NCI-H748 treated with DMSO at 0.1 percent for 48 hours (cell line): ENCODE measurements at places on chromosomes 4 and X.

GRCh38 chrX:7083021-7083420, 64.5 kb upstream of the STS start:
- DNase-seq = no peak

DNA sequence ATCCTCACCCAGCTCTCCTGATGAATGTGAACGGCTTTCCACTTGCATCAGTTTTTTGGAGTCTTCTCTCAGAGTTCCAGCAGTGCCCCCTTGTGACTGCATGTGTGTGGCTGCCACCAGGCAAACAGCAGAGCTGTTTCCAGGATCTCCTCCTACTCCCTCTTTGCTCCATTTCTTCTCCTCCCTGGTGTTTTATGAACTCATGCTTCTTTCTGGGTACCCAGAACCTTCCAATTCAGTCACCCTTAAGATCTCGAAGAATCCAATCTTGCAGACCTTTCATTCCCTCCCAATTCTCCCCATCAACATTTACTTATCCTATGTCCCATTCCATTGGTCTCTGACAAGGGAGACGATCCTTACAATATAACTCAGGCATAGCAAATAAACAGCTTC, 6.8 kb upstream of the TCEANC start:
- DNase-seq = peak; percentile 15

DNA sequence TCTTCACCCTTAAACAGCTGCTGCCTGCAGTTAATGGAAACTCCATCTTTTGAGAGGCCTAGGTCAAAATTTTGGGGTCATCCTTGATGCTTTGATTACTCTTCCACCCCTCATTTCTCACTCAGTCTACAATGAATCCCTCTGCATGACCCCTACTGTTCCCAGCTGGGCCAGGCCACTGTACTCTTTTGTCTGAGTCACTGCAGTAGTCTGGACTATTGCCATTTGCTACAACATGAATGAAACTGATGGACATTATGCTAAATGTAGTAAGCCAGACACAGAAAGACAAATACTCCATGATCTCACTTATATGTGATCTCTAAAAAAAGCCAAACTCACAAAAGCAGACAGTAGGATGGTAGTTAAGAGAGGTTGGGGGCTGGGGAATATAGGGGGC, 28.3 kb downstream of the STK32B start:
- DNase-seq = no peak

GRCh38 chr4:74855879-74856278, 61.6 kb upstream of the BTC start:
- no peak for DNase-seq

GRCh38 chr4:3819210-3819919, 53.2 kb downstream of the ADRA2C start:
- no peak for DNase-seq

DNA sequence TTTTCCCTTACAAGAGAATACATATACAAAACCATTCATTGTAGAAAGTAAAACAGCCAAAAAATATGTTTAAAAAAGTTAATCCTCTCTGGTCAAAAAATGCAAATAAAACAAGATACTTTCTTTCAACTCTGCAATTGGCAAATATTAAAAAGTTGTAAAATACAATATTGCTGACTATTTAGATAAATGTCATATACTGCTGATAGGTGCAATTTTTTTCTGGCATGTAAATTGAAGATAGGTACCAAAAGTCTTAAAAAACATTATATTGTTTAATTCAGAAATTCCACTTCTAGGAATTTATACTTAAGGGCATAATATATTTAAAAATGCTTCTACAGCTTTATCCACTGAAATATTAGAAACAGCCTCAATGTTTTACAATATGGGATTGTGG, 66.4 kb upstream of the TLL1 start:
- DNase-seq = no peak

DNA sequence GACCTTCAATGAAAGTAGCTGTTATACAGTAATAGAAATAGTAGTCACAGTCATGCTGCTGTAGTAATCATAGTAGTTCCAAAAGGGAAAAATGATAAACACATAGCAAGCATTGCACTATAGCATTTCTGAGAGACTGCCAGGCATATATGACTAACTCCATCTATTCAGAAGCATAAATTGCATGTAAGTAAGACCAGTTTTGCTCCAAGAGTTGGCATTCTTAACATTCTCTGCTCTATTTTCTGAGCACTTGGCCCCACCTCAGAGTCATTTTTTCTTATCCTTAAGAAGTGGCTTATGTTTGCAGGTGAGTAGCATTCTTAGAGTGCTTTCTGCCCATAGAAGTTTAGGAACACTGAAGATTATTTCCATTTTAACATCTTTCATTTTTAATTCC, 490.3 kb upstream of the TECRL start:
- DNase-seq = no peak

- DNase-seq = no peak
Measured at GRCh38 chr4:76256032-76256431, 4.5 kb downstream of the FAM47E start.

DNA sequence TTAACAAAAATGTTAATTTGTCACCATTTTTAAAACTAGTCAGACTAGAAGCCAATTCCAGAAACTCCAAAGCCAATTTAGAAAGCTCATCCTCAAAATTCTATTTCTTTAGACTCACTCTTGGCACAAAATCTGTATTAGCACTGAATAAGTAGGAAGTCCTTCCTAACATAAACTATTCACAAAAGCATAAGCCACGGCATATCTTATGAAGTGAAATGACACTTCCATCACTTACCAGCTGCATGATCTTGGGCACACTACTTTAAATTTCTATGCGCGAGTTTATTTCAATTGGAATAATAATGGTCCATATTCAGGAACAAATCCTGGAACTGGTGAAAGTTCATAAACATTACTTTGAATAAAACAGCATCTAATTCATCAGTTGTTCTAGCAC, 1544.0 kb downstream of the TECRL start:
- DNase-seq = no peak
